ENCODE measurements at places on chromosomes 6 and 20.

GRCh38 chr6:43334466-43335095 lies 26.0 kb upstream of the CRIP3 start:
- H3K27me3 ChIP-seq = no peaks in the 10 kb centered on the region
- no peak overlapping the region for H3K27ac ChIP-seq
- H3K4me1 ChIP-seq = peaks cover 22% of the 10 kb centered on the region
- H3K4me3 ChIP-seq = no peak overlapping the region

DNA sequence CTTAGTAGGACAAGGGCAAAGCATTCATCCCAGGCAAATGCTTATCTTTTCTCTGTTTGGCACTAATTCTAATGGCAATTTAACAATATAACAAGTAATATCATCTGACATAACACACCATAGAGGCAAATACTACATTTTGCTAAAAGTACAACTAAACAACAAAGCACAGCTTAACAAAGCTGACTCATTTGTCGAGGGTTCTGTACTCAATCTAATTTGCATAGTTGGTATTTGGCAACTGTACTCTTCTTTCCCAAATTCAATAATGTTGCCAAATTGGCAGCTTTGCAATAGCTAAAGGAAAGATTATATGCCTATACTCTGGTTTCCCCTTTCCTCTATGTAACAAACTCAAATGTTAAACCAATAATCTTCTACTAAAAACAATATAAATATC lies 461.0 kb downstream of the PKHD1 start:
- DNase-seq = no peak
- no peaks in the 10 kb centered on the region for H3K27me3 ChIP-seq
- H3K4me3 ChIP-seq = no peak overlapping the region
- no peaks in the 10 kb centered on the region for H3K4me1 ChIP-seq
- H3K27ac ChIP-seq = no peak overlapping the region

GRCh38 chr6:115362234-115362633 lies 698.5 kb downstream of the FRK start:
- no peak overlapping the region for H3K4me3 ChIP-seq
- DNase-seq = no peak
- no peaks in the 10 kb centered on the region for H3K4me1 ChIP-seq

- DNase-seq = no peak
- H3K4me3 ChIP-seq = no peak overlapping the region
- H3K27ac ChIP-seq = no peak overlapping the region
- no peaks in the 10 kb centered on the region for H3K4me1 ChIP-seq
- no peaks in the 10 kb centered on the region for H3K36me3 ChIP-seq
Observed at GRCh38 chr6:40125680-40126394, 191.6 kb upstream of the MOCS1 start.

- H3K27me3 ChIP-seq = no peaks in the 10 kb centered on the region
- H3K4me3 ChIP-seq = no peak overlapping the region
- H3K27ac ChIP-seq = no peak overlapping the region
- DNase-seq = no peak
- H3K36me3 ChIP-seq = peaks cover 9% of the 10 kb centered on the region
- H3K4me1 ChIP-seq = peaks cover 16% of the 10 kb centered on the region
Observed at GRCh38 chr6:158711264-158711663, 61.4 kb downstream of the SYTL3 start.

Measured in T-helper 17 cell (primary cell).